Osteocyte (in vitro differentiated cells): ENCODE measurements at places on chromosomes 3 and 15. TPM values are rescaled to one million over a fixed set of nuclear protein-coding genes. Genes with fewer than 3 reads are reported as not detected.

The GABRG3 gene
- 0.19 and 0.24 TPM in 2 replicates for total RNA-seq

GRCh38 chr3:129554356-129555152, 11.6 kb downstream of the H1-8 start:
- DNase-seq: no peak

- DNase-seq: no peak
These were observed 113.3 kb upstream of the PHLDB2 start for GRCh38 chr3:111745786-111746185.

DNA sequence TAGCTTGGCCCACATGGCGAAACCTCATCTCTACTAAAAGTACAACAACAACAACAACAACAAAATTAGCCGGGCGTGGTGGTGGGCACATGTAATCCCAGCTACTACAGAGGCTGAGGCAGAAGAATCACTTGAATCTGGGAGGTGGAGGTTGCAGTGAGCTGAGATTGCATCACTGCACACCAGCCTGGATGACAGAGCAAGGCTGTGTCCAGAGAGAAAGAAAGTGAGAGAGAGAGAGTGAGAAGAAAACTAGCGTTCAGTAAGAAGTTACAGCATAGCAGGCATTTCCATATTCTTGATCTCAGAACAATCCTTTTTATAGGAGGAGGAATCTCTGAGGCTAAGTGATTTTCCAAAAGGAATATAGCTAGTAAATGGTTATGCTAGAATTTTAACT, 1076.1 kb downstream of the AGBL1 start:
- no peak for DNase-seq

DNA sequence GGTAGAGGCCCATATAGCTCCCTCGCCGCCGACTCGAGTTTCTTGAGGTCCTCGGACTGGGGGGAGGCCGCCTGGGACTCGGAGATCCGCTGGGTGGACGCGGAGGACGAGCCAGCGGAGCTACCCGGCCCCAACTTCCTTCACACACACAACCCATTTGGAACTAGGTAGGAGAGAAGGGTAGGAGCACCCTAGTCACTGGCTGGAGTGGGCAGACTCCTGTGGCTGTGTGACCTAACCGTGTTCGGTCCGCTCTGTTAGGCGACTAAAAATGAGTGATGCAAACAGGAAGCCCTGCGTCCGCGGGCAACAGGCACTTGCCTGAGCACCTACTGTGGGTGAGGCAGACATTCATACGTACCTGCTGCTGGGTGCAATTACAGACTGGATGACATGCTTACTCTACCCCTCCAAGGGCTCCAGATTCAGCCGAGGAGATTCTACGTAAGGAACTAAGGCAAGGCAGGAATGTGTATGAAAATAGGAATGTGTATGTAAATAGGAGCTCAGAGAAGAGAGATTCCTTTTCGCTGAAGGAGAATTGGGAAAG, 4.6 kb upstream of the SIN3A start:
- no peak for DNase-seq
